Urinary bladder (tissue), 4 donors: ENCODE measurements at places on chromosomes 6 and 20. TPM values are rescaled to one million over a fixed set of nuclear protein-coding genes. Genes with fewer than 3 reads are reported as not detected.

Gene THEMIS
- 0.26 TPM for total RNA-seq

Gene MBOAT1
- total RNA-seq, result 30.3 TPM

Gene CST2
- not detected for total RNA-seq

Gene C20orf96
- 5.0 TPM for total RNA-seq

Gene BTBD3
- total RNA-seq, result 189 TPM

Gene ZBTB46
- total RNA-seq, result 10.6 TPM
